ENCODE measurements at places on chromosomes 3 and 15.

- DNase-seq: no peak
Measured at GRCh38 chr3:109819734-109820133, 482.4 kb upstream of the DPPA4 start.

- DNase-seq: no peak
Measured at GRCh38 chr3:73225991-73226390, 164.5 kb downstream of the EBLN2 start.

GRCh38 chr3:183330881-183331280, 77.8 kb downstream of the B3GNT5 start:
- DNase-seq: no peak

GRCh38 chr3:26132942-26133341, 343.1 kb downstream of the OXSM start:
- no peak for DNase-seq

- no peak for DNase-seq
Measured at GRCh38 chr3:458124-458523, 261.6 kb downstream of the CHL1 start.

DNA sequence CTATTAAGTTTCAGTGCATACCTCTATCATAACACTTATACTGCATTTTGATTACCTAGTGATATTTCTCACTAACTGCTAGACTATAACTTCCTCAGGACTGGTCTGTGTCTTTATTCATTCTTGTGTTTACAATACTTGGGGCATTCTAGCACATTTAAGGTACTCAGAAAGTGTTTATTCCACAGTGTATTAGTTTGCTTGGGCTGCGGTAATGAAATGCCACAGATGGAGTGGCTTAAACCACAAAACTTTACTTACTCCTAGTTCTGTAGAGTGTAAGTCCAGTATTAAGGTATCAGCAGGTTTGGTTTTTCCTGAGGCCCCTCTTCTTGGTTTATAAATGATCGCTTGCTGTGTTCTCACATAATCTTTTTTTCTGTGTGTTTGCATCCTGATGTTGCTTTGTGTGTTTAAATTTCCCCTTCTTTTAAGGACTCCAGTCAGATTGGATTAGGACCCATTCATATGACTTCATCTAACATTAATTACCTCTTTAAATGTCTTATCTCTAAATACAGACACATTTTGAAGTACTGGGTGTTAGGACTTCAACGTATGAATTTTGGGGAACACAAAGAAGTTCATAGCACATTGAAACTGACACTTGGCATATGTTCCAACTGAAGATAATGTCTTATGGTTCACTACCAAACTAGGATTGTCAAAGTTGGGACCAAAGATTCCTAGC, 23.9 kb downstream of the RNF111 start:
- DNase-seq: no peak

DNA sequence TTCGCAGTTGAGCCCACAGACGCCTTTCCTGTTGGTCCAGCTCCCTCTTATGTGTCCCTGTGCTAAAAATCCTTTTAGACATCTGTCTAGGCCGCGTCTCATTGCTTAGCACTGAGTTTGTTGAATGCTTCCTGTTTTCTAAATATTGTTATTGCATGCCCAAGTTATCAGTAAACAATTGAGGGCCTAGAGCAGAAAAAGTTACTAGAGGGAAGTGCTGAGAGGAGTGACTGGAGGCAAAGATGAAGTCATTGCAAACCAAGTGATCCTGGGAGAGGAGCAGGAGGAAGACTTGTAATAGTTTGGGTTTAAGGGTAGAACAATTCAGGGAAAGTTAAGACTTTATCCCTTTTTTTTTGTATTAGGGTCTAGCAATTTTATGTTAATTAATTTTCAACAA, 88.1 kb downstream of the DCUN1D1 start:
- DNase-seq: no peak

DNA sequence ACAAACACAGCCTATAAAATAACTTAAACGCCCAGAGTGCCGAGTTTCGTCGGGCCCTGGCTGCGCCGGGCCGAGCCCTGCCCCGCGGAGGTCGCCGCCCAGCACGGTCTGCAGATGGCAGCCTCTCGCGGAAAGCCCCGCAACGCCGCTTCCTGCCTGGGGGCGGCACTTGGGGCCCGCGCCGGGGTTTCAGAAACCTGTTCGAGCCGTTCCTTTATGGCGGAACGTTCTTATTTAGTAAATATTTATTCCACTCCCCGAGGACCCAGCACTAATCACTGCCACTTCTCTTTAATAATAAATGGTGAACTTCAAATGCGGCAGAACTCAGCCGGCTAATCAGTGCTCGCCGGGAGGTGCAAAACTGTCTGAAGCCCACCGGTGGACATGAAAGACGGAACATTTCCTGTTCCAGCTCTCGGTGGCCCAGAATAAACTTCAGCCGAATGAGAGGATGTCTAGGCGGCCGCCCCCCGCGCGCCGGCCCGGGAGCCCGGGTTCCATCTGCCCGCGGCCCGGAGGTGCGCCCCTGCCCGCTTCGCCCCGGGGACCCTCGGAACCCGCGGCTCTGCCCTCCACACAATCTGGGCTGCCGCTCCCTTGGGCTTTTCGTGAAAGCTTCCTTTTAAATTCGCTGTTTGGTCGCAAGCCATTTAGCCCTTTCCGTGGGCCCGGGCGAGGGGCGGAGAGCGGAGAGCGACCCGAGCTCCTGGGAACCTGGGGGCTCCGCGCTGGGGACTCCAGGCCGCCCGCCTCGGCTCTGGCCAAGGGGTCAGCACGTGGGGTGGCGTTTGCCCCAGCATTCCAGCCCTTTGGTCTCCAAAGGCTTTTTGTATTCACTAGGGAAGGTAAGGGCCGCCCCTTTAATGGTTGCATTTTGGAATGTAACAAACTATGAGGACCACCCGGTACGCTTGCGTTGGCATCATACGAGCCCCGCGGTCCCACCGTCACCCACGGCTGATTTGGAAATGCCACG, 110.8 kb upstream of the ATP11B start:
- DNase-seq: peak; percentile 41

- DNase-seq: no peak
Measured at GRCh38 chr15:32889214-32889613, 171.4 kb downstream of the GREM1 start.

DNA sequence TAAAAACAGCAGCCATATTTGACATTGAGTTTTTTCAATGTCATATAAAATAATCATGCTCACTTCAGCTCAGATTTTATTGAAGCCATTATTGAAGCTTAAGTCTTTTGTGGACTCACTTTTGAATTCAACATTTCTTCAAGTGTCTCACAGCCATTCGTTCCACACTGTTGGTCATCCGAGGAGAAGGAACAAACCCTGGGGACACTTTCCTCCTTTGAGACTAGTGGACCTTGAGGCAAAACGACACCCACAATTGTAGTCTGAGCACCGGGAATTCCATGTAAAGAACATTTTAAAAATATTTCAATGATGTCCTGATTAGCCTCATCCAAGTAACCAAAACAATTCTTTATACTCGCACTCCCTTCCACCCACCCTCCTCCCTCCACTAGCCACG, 174.7 kb downstream of the CD47 start:
- DNase-seq: no peak

GRCh38 chr3:9146367-9147071, 102.9 kb downstream of the SRGAP3 start:
- DNase-seq: no peak

GRCh38 chr3:87201727-87202126, 25.4 kb upstream of the CHMP2B start:
- DNase-seq: no peak

- no peak for DNase-seq
Measured at GRCh38 chr3:34219556-34219955, 421.1 kb downstream of the PDCD6IP start.

DNA sequence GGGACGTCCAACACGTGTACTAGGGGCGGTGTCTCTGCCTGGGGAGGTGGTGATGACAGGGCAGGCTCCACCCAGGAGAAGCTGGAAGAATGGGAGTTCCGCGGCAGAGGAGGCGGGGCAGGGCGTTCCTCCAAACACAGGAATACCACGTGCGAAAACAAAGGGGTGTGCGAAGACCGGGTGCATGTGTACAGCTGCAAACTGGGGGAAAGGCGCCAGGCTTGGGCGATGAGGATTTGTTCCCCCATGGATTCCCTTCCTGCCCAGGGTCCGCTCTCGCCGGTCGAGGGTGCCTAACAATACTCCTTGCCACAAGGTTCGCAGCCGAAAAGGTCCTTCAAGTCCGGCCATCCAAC, 500 bp upstream of the ZSCAN2 start:
- DNase-seq: peak; percentile 67

- no peak for DNase-seq
Measured at GRCh38 chr3:18499301-18499700, 74.2 kb upstream of the SATB1 start.

DNA sequence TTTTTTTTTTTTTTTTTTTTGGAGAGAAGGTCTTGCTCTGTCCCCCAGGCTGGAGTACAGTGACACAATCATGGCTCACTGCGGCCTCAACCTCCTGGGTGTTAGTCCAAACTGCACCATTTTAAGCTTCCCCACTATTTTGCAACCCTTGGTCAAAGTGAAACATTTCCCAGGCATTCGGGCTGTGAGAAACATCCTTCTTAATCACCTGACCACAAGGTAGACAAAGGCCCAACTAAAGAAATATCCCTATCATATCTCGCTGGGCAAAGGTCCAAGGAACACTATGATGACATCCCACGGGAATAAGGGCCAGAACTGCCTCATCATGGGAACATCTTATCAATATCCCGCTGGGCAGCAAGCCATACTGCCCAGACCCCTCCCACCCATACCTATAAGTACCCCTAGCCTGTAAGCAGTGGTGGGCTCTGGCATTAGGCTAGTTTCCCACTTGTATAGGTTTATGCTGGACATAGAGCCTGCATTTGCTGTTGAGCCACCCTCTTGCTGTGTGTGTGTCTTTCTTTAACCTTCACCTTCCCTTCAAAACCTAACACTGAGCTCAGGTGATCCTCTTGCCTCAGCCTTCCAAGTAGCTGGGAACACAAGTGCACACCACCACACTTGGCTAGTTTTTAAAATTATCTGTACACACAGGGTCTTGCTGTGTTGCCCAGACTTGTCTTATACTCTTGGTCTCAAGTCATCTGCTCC, 95.2 kb downstream of the SEMA5B start:
- no peak for DNase-seq

DNA sequence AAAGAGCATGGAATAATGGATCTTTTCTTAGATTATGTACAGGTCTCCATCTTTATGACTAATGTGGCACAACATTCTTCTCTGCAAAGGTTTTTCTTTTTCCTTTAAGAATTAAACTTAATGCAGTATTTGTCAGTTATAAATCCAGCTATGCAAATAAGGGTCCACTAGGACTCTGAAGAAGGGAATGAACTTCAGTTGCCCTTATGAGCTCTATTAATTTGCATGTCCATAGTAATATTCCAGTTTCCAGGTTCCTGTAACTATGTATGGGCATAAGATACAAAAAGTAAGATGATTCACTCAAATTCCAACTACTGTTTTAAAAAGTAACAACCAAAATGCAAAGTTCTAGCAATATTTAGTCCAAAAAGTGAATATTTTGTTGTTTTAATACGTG, 337.4 kb downstream of the NLGN1 start:
- no peak for DNase-seq

GRCh38 chr15:89364341-89364740, 29.7 kb upstream of the POLG start:
- peak; percentile 49 for DNase-seq

GRCh38 chr15:29280514-29280913, 10.9 kb upstream of the NSMCE3 start:
- DNase-seq: no peak

- no peak for DNase-seq
Measured at GRCh38 chr3:25218362-25218761, 209.7 kb upstream of the RARB start.

DNA sequence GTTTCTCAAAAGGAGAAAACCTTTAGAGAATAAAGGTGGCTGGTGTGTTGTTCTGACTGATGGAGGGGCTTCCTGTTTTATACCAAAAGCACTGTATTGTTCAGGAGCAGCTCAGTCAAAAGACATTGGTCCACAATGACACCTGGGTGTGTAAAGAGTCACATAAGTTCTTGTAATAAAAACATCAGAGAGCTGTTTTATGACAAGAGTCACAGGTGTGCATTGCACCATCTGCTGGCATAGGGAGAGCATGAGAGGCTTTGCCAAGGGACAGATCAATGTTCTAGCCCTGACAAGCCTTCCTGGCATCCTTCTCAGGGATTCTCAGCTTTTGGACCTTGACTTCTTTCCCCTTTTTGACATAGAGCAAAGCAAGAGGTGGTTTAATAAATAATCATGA, 20.4 kb downstream of the ARPP21 start:
- no peak for DNase-seq

DNA sequence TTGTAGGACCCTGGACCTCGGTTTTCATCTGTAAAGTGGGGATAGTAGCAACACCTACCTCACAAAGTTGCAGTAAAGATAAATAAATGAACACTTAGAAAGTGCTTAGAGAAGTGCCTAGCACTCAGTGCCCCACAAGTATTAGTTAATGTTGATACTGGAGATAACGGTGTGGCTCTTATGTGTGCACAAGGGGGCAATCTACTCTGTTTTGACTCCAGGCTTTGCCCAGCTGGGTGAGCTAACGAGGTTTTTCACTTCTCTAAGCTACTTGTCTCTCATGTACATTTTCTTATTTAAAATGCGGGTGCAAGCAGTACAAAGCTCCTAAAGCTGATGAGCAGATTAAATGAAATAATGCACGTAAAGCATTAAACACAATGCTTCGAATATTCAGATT, 193.5 kb upstream of the ICE2 start:
- no peak for DNase-seq

DNA sequence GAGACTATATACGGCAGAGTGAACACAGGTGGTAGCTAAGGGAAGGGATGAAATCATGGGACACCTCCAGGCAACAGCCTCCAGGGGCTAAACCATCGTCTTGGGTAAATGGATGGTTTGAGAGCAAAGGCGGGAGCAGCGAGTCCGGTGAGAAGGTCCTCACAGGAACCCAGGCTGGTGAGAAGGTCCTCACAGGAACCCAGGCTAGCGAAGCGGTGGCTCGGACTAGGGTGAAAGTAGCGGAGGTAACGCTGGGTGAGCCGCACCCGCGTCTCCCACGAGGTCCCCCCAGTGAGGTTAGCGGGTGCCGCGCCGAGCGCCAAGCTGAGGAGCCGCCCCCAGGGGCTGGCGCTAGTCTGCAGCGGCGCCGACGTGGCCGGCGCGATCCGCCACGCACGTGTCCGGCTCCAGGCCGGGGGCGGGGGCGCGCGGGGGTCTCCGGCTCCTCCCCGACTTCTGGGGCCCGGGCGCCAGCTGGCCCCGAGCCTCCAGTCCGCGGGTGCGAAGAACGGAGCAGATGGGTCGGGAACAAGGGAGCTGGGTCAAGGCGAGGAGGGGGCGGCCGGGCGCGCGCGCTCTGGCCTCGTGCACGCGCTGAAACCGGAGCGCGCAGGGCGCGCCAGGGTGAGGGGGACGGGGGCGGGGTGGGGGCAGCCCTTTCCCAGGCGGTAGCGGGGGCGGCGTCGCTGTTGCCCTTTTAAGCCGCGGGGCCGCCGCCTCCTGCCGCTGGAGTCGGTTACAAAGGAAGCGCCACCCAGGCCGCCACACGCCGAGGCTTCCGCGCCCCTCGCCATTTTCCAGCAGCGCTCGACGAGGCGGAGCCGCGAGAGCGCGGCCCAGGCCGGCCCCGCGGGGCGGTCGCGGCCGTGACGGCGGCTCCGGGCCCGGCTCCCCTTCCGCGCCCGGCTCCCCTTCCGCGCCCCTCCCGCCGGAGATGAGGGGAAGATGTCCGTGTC, at the start of gene UBE2Q2:
Gene UBE2Q2 (plus strand): TSS at position 726 of the 956 bp plus-strand sequence. CDS start 220 bp downstream, at position 946.
- peak; percentile 35 for DNase-seq

All from caudate nucleus (tissue), 63 donors.